ENCODE measurements at places on chromosomes 12 and 14. TPM values are rescaled to one million over a fixed set of nuclear protein-coding genes. Genes with fewer than 3 reads are reported as not detected.

DNA sequence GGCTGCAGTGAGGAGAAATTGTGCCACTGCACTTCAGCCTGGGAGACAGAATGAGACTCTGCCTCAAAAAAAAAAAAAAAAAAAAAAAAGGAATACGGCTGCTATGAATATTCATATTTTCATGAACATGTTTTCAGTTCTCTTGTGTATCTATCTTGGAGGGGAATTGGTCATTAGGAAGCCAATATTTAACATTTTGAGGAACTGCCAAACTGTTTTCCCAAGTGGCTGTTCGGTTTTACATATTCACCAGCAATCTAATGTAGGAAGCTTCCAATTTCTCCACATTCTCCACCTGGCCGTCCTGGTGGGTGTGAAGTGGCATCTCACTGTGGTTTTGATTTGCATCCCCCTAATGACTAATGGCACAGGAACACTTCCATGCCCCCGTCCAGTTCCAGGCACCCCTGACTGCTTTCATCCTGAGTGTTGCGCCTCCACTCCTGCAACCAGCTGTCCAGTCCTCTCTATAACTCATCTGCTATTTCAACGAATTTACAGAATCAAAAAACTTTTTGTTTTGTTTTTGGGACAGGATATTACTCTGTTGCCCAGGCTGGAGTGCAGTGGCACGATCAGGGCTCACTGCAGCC is 5.7 kb downstream of the STXBP6 start:
- DNase-seq, result no peak
- no peak overlapping the region for H3K27ac ChIP-seq
- H3K4me1 ChIP-seq, result no peaks in the 10 kb centered on the region
- H3K4me3 ChIP-seq, result no peak overlapping the region

GRCh38 chr14:64715146-64715627 is 11.0 kb downstream of the PLEKHG3 start:
- H3K36me3 ChIP-seq, result no peaks in the 10 kb centered on the region
- H3K27ac ChIP-seq, result no peak overlapping the region
- DNase-seq, result no peak
- H3K4me3 ChIP-seq, result no peak overlapping the region
- peaks cover 15% of the 10 kb centered on the region for H3K4me1 ChIP-seq

DNA sequence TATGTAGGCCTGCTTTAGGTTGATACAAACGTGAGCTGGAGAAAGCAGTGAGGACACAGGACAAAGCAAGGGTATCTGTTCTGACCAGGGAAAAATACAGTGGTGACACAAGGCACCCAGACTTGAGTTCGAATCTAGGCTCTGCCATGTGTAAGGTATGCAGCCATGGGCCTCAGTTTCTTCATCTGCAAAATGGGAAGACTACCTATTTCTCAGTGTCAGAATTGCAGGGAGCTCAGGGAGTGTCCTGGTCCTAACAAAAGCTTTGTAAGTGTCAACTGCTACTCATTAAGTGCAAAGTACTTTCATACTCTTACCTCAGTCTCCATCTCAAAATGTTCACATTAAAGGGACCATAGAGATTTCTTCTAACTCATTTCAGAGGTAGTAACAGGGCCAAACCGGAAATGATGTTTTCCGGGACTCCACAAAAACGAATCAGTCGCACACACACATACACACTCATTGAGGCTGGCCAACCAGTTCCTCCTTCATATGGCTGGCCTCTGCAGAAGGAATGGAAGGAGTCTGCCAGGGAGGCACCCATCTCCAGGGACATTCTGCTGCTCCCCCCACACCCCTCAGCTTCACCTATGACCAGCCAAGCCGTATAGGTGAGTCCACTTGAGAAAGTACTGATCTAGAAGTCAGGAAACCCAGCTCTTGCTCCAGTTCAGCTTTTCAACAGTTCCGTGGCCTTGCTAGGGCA is 7.8 kb downstream of the CTDSP2 start:
- peak overlapping the region; percentile 100 for H3K27ac ChIP-seq
- H3K27me3 ChIP-seq, result no peaks in the 10 kb centered on the region

DNA sequence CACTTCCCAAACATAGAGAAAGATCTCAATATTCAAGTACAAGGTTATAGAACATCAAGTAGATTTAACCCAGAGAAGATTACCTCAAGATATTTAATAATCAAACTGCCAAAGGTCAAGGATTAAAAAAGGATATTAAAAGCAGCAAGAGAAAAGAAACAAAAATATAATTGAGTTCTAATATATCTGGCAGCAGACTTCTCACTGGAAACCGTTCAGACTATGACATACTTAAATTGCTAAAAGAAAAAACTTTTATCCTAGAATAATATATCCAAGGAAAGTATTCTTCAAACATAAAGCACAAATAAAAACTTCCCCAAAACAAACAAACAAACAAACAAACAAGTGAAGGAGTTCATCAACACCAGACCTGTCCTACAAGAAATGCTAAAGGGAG is 92.4 kb downstream of the FSCB start:
- H3K27ac ChIP-seq, result no peak overlapping the region
- H3K4me1 ChIP-seq, result no peaks in the 10 kb centered on the region
- H3K4me3 ChIP-seq, result no peak overlapping the region
- DNase-seq, result no peak
- no peaks in the 10 kb centered on the region for H3K27me3 ChIP-seq

DNA sequence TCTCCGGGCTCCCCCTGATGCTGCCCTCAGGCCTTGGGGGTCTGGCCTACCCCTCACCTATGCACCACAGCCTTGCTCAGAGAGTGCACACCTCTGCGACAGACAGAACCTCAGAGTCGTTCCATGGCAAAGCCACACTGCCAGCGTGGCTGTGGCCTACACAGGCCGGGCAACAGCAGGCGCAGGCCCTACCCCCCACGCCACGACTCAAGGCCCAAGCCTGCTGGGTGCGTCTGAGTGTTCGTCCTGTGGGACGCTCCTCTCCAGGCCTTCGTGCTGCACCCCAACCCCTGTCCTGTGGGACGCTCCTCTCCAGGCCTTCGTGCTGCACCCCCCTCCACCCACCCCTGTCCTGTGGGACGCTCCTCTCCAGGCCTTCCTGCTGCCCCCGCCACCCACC is 54.2 kb downstream of the LRCOL1 start:
- peaks cover 1% of the 10 kb centered on the region for H3K36me3 ChIP-seq
- DNase-seq, result no peak
- no peak overlapping the region for H3K27ac ChIP-seq
- peaks cover 9% of the 10 kb centered on the region for H3K4me1 ChIP-seq
- no peaks in the 10 kb centered on the region for H3K27me3 ChIP-seq

DNA sequence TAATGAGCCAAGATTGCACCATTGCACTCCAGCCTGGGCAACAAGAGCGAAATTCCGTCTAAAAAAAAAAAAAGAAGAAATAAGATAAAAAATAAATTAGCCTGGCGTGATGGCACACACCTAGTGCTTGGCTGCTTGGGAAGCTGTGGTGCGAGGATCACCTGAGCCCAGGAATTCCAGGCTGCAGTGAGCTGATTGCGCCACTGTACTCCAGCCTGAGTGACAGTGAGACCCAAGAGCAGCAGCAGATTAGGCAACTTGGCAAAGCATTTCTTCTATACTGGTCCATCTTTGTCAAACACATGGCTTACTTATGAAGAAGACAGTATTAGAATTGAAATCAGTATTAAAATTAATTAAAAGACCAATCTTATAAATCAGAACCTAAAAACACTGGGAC is 6.3 kb downstream of the GON7 start:
- no peak overlapping the region for H3K4me3 ChIP-seq
- peaks cover 4% of the 10 kb centered on the region for H3K36me3 ChIP-seq

GRCh38 chr12:2963760-2964292 is 4.6 kb downstream of the TEAD4 start:
- H3K27ac ChIP-seq, result peak overlapping the region; percentile 85
- DNase-seq, result peak; percentile 40
- peak overlapping the region; percentile 76 for H3K4me3 ChIP-seq
- H3K4me1 ChIP-seq, result peaks cover 33% of the 10 kb centered on the region
- H3K27me3 ChIP-seq, result no peaks in the 10 kb centered on the region

DNA sequence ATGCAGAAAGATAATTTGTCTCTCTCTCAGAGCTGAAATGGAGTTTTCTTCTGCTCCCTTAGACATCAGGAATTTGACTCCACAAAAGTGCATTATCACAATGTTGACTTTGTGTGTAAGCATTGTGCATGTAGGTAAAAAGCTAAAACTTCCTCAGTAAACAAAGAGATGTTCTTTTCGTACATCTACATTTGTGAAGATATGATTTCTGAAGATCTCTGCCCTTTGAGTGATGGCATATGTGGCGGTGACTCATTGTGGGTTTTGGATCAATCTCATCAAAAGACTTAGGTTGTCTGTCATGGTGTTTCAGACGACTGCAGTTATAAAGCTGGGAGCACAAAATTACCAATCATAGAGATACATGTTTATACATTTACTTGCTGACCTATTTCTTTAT is 411.4 kb upstream of the LMO3 start:
- no peaks in the 10 kb centered on the region for H3K27me3 ChIP-seq
- H3K4me3 ChIP-seq, result no peak overlapping the region

- H3K27ac ChIP-seq, result peak overlapping the region; percentile 87
- DNase-seq, result no peak
- H3K4me1 ChIP-seq, result peaks cover 35% of the 10 kb centered on the region
- H3K27me3 ChIP-seq, result no peaks in the 10 kb centered on the region
- H3K36me3 ChIP-seq, result no peaks in the 10 kb centered on the region
Observed at GRCh38 chr12:101570047-101570446, 24.7 kb upstream of the MYBPC1 start.

- H3K36me3 ChIP-seq, result no peaks in the 10 kb centered on the region
- H3K27ac ChIP-seq, result no peak overlapping the region
- no peaks in the 10 kb centered on the region for H3K27me3 ChIP-seq
- no peak overlapping the region for H3K4me3 ChIP-seq
- H3K4me1 ChIP-seq, result peaks cover 3% of the 10 kb centered on the region
- no peak for DNase-seq
Observed at GRCh38 chr14:31945074-31945613, 132.0 kb upstream of the ARHGAP5 start.

Gene RD3L
- total RNA-seq, result not detected

Gene SYNDIG1L
- total RNA-seq, result not detected

Gene DLK1
- 12.1 TPM for total RNA-seq

Gene ARHGEF25
- 4.2 TPM for total RNA-seq

Gene CSRNP2
- total RNA-seq, result 19.2 TPM
